ENCODE measurements at places on chromosomes 6 and 20. TPM values are rescaled to one million over a fixed set of nuclear protein-coding genes. Genes with fewer than 3 reads are reported as not detected.

The PSORS1C2 gene
- not detected for total RNA-seq

The ANKRD6 gene
- total RNA-seq, result 8.1 TPM

The CASP8AP2 gene
- 14.0 TPM for total RNA-seq

The SLC22A1 gene
- 0.12 TPM for total RNA-seq
